ENCODE measurements at places on chromosomes 3 and 15.

DNA sequence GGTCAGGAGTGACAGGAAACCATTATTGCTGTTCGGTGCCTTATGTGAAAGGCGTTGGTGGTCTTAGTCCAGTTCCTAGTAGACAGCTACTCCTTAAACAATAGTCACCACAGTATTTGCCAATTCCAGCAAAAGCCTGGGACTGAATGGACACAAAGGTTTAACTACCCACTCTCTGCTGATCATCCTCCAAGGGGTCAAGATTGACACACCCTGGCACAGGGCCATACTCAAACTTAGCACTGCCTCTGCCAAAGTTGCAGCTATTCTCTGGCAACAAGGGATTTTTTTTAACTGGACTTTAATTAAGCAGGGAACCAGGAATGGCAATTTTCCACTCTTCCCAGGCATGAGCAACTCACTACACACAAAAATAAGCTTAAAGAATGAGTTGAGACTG, 193.9 kb downstream of the NLGN1 start:
- no peak for DNase-seq

DNA sequence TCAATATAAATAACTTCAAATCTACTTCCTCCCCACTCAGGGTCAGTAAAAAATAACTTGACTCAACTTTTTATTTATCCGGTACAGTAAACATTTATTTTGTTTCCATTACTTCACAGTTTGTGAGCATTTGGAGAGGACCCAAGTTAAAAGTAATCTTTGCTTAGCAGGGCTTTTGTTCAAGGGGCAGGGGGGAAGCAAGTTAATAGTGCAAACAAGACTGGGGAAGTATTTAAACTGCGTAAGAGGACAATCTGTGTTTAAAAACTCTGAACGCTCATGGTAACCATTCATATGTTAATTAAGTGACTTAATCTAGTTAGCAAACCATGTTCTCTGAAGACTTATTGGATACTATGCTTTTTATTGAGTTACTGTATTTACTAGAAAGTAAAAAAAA, 346.2 kb downstream of the SLC9A9 start:
- DNase-seq, result no peak

GRCh38 chr15:87589134-87589533, 667.4 kb downstream of the NTRK3 start:
- no peak for DNase-seq

GRCh38 chr3:16404349-16404895, 109.1 kb downstream of the RFTN1 start:
- DNase-seq, result no peak

DNA sequence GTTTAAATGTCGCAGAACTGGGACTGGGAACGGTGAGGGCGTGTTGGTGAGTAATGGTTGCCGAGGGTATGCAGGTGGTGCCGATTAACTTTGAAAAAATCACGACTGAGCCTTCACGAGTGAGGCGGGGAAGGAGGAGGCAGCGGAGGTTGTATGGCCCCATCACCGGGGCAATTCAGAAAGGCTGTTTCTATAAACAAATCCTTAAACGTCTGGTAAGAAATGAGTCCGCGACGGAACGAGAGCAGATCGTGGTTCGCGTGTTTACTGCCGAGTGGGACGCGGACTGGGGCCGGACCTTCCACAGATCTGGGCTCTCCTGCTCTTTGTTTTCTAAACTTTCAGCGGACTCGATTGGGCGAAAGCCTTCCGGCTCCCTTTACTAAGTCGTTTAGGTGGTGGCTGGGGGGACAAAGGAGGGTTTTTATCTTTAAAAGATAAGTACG, 2.7 kb downstream of the IGF1R start:
- no peak for DNase-seq

- DNase-seq, result no peak
Observed at GRCh38 chr3:128487538-128487812, 5.5 kb downstream of the GATA2 start.

- no peak for DNase-seq
Observed at GRCh38 chr3:187983484-187984124, 170.4 kb upstream of the LPP start.

GRCh38 chr15:31089368-31090047, 12.0 kb downstream of the TRPM1 start:
- no peak for DNase-seq
